ENCODE measurements at places on chromosomes 6 and 20. TPM values are rescaled to one million over a fixed set of nuclear protein-coding genes. Genes with fewer than 3 reads are reported as not detected.

DNA sequence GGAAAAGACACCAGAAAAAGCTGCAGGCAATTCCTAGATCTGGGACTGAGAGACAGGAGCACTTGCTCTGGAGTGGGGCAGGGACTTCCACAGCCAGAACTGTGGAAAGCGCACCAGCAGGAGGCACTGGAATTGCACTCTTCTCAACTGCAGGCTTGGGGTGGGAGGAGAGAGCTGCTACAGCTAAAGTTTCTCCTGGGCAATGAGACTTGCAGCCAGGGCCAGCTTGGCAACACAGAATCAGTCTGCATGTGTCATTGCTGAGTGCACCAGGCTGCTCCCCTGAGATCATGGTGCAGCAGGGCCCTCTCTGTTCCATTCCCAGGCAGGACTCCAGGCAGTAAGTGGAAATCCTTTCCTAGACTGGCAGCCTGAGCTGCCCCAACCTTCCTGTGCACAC, 145.8 kb downstream of the INSM1 start:
- no peak for DNase-seq

GRCh38 chr6:35318196-35319171, 20.9 kb downstream of the DEF6 start:
- DNase-seq: peak; percentile 77

- DNase-seq: no peak
Measured at GRCh38 chr6:128310451-128310850, 209.9 kb downstream of the PTPRK start.

- DNase-seq: no peak
Measured at GRCh38 chr6:86723729-86724128, 213.6 kb upstream of the HTR1E start.

GRCh38 chr20:9487231-9487630, 27.2 kb upstream of the LAMP5 start:
- DNase-seq: no peak

DNA sequence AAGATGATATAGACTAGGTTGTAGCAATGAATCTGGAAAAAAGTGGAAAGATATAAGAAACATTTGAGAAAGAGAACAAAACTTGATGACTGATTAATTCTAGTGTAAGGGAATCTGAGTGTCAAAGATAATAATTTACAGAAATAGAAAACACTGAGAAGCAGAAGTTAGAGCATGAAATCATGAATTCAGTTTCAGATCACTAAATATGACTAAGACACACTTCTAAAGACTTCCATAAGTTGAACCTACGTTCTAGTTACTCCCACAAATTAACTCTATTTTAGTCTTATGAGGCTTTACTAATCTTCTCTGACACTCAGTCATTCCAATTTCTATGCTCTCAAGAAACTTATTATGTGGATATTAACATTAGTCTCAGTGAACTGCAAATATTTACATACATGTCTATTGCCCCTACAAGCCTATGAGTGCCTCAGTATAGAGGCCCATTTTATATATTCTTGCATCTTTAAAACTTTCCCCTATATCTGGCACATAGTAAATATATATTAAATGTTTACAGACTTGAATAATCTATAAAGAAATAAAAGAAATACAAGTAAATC, 30.4 kb downstream of the IBTK start:
- DNase-seq: no peak

GRCh38 chr6:158086504-158087223, 81.4 kb downstream of the SERAC1 start:
- peak; percentile 63 for DNase-seq

GRCh38 chr20:37282556-37282955, 6.9 kb upstream of the MANBAL start:
- no peak for DNase-seq

- no peak for DNase-seq
Measured at GRCh38 chr6:83192456-83192855, 609 bp downstream of the PGM3 start.

GRCh38 chr20:32972181-32973076, 31.8 kb downstream of the SUN5 start:
- no peak for DNase-seq

DNA sequence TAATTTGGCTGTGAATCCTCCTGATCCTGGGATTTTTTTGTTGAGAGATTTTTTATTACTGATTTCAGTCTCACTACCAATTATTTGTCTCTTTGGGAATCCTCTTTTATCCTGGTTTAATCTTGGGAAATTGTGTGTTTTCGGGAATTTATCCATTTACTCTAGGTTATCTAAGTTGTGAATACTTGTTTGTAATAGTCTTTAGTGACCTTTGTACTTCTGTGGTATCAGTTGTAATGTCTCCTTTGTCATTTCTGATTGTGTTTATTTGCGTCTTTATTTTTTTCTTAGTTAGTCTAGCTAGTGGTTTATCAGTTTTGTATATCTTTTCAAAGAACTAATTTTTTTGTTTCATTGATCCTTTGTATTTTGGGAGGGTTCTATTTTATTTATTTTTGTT, 27.3 kb upstream of the ZNF337 start:
- DNase-seq: no peak

GRCh38 chr6:71681234-71681867, 205.0 kb upstream of the RIMS1 start:
- DNase-seq: no peak

DNA sequence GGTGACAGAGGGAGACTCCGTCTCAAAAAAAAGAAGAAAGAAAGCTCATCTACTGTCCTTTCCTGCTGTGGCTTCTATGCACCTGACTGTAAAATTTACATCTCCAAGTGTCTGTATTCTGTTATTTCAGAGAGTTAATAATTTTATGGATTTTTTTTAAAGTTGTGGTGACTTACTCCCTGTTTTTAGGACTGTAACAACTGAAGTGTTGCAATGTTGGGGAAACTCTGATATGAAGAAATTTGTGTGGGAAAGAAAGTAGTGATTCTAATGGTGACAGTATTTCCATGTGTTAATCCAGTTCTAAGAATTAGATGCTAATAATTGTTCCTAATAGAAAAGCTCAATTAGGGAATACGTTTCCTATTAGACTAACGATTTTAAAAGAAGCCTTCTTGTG, 27.4 kb downstream of the STX11 start:
- no peak for DNase-seq

Gene NFS1
- total RNA-seq: 22.2 TPM

Gene HCK
- total RNA-seq: 99.9 TPM

Gene NINL
- 10.7 TPM for total RNA-seq

Gene CAPN11
- 0.27 TPM for total RNA-seq

Gene LY6G6F
- total RNA-seq: 0.97 TPM

Gene ECHDC1
- 109 TPM for total RNA-seq
